ENCODE measurements at places on chromosomes 6 and 20. TPM values are rescaled to one million over a fixed set of nuclear protein-coding genes. Genes with fewer than 3 reads are reported as not detected.

The SLC13A3 gene
- 4.2 TPM for total RNA-seq

The SNAI1 gene
- 2.7 TPM for total RNA-seq

The SPATS1 gene
- total RNA-seq: not detected

The BANF2 gene
- not detected for total RNA-seq

The L3MBTL1 gene
- total RNA-seq: 13.4 TPM

The MAP7 gene
- 0.49 TPM for total RNA-seq

The PSMB9 gene
- total RNA-seq: 11.5 TPM

The ABHD16B gene
- total RNA-seq: not detected

The GPLD1 gene
- 0.27 TPM for total RNA-seq

The SIRPD gene
- total RNA-seq: not detected

The LIME1 gene
- total RNA-seq: 1.7 TPM

The ASIP gene
- total RNA-seq: not detected

The VSX1 gene
- not detected for total RNA-seq

The OPRL1 gene
- total RNA-seq: 0.63 TPM

The SPTLC3 gene
- total RNA-seq: 6.8 TPM

The CTAGE9 gene
- total RNA-seq: not detected

The DEF6 gene
- 0.18 TPM for total RNA-seq

The PLA2G7 gene
- not detected for total RNA-seq

The CALHM4 gene
- not detected for total RNA-seq

The TRIM26 gene
- total RNA-seq: 32.4 TPM

The ADGB gene
- not detected for total RNA-seq

The CDH4 gene
- 0.25 TPM for total RNA-seq

The CST5 gene
- not detected for total RNA-seq

The SLC17A1 gene
- not detected for total RNA-seq

The TINAG gene
- total RNA-seq: not detected

The CD24 gene
- 4.5 TPM for total RNA-seq

The RHAG gene
- not detected for total RNA-seq

The DNAJC5 gene
- 33.9 TPM for total RNA-seq

The ATXN1 gene
- total RNA-seq: 39.3 TPM

The SIGLEC1 gene
- total RNA-seq: 0.08 TPM

The DUSP22 gene
- total RNA-seq: 17.0 TPM

The BTNL2 gene
- not detected for total RNA-seq

The GTSF1L gene
- not detected for total RNA-seq

The NOL7 gene
- 64.6 TPM for total RNA-seq

The LPA gene
- total RNA-seq: not detected

The ECT2L gene
- under 0.01 TPM for total RNA-seq

The RBM38 gene
- 6.1 TPM for total RNA-seq

The CD109 gene
- 39.2 TPM for total RNA-seq

The NHLRC1 gene
- 3.0 TPM for total RNA-seq

Data from fibroblast of the aortic adventitia (primary cell).